Glomerular endothelial cell (primary cell): ENCODE measurements at places on chromosomes 16 and 17. TPM values are rescaled to one million over a fixed set of nuclear protein-coding genes. Genes with fewer than 3 reads are reported as not detected.

Gene MYL4
- total RNA-seq = 1.1 and 1.8 TPM in 2 replicates

Gene ZNF629
- total RNA-seq = 12.1 and 17.5 TPM in 2 replicates

GRCh38 chr17:9332132-9332494 is 243.5 kb downstream of the STX8 start:
- DNase-seq = no peak

- DNase-seq = no peak
Observed at GRCh38 chr16:352547-353403, at the start of gene AXIN1. Gene AXIN1, minus strand, starts transcription at chr16:352723. Its CDS starts 5,698 bp downstream, at chr16:347025.

DNA sequence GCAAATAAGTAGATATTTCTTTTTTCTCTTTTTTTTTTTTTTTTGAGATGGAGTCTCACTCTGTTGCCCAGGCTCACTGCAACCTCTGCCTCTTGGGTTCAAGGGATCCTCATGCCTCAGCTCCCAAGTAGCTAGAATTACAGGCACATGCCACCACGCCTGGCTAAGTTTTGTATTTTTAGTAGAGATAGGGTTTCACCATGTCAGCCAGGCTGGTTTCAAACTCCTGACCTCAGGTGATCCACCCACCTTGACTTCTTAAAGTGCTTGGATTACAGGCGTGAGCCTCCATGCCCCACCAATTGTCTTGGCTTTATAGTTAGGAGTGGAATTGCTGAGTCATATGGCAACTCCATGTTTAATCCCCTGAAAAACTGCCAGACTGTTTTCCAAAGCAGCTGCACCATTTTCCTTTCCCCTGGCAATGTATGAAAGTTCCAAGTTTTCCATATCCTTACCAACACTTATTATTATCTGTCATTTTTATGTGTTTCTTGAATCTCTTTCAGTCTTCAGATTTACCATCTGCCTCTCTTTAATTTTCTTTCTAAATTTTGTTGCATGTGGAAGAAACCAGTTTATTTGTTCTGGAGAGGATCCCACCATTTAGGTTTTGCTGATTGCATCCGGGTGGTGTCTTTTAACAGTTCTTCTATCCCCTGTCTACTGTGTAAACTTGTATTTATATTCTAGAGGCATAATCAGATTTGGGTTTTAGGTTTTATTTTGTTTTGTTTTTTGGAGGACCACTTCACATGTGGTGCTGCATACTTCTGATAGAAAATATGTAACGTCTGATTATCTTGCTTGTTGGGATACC is 9.9 kb upstream of the CES3 start:
- no peak for DNase-seq

Gene TRAF7
- 88.4 and 102 TPM in 2 replicates for total RNA-seq

DNA sequence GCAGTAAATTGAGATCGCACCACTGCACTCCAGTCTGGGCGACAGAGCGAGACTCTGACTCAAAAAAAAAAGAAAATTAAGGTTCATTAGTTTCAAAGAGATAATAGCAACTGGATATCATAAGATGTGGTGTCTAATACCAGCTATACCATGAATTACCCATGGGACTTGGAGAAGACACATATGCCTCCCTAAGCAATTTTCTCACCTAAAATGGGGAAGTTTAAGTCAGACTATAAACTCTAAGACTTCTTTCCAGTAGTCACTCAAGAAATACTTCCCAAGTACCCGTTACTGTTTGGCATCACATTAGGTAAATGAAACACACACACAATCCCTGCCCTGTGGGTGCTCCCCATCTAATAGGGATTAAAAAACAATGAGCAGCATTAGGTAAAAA is 22.6 kb downstream of the SMURF2 start:
- DNase-seq = no peak

- DNase-seq = no peak
Observed at GRCh38 chr17:68248891-68249290, 1.0 kb downstream of the AMZ2 start.

DNA sequence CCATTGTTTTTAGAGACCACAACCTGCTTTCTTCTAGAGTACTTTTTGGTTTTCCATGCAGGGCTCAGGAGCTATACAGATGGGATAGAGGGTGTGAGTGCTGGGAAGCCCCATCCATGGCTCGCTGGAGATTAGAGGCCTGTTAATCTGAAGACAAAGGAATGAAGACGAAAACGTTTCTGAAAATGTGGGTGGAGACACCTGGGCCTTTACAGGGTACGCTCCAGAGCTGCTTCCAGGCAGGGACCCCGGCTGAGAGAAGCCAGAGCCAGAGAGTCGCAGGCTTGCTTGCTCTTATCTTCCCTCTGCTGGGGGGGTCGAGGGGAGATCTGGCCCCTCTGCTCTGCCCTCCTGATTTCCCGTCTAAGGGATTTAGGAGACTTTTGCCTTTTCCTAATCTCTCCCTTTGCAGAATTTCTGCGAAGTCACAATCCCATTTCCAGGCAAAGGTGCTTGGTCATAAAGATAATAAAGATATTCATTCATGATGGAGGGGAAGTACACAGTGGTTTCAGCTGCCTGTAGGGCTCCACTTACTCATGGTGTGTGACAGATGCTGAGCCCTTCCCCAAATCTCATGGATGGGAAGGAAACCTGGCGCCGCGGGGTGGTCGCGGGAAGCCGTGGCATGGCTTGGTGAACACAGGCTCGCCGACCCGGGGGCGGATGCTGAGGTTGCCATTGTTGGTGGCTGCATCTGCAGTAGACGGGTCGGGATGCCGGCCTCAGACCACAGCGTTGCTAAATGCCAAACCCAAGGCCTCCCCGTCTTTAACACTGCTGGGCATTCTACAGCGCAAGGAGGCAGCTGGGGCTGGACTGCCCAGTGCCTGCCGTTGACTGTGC is 4.8 kb upstream of the SOCS3 start:
- DNase-seq = no peak

DNA sequence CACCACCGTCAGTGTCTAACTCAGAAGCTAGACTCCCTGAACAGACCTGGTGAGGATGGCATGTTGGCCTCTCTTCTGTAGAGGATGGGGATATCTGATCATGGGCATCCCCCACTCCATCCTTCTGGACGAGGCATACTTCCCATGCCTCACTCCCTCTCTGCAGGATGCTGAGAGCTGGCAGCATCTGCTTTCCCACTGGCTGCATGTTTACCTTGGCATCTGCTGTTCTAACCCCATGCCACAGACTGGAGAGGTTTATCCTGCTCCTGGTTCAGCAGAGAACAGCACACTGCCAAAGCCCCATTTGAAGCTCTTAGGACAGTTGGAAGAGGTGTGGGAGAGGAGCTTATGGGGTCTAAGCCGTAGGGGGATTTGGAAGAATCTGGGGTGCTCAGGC is 46.0 kb downstream of the YPEL2 start:
- no peak for DNase-seq

Gene SNAI3
- 0.12 TPM in 1 of 2 replicates, not detected in the other for total RNA-seq

- no peak for DNase-seq
Observed at GRCh38 chr17:77693776-77694175, 264.7 kb upstream of the TNRC6C start.

DNA sequence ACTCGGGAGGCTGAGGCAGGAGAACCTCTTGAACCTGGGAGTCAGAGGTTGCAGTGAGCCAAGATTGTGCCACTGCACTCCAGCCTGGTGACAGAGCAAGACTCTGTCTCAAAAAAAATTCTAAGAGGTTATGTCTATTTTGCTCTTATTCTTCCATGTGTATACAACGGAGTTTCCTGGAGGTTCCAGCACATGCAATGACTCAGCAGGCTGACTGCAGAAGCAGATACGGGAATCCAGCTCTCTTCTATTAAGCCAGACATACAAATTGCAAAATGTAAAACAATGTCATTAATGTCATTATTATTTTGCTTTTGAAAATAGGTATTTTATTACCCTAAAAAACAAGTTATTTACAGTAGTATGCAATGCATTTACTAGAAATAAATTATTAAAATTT is 18.4 kb downstream of the MIEF2 start:
- no peak for DNase-seq

DNA sequence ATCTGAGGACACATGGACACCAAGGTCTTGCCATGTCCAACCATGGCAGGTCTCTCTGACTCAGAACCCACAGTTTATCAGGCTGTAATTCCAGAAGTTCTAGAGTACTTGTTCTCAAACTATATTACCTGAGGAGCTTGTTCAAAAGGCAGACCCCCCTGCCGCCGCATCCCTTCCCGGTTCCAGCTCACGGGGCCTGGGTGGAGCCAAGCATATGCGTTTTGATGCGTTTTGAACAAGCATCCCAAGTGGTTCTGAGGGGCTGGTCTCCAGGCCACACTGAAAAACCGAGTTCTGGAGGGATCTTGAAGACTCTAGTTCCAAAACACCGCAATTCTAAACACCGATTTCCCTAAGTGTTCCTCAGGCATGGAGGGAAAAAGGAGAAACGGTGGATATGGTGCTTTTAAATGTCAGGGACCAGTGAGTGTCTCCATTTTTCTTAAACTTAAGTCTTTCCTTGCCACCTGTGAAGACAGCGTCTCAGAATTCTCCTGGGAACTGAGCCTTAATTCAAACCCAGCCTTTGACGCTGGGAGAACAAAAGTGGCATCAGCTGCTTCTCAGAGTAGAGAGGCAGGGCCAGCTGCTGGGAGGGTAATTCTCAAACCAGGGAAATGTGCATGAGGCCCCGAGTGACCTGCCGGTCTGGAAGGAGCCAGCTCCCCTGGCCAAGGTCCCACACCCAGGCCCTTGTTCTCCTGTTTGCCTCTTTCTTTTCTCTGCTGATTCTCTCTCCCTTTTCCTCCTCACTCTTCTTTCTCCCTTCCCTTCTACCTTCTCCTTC is 84.4 kb upstream of the PLCG2 start:
- peak; percentile 52 for DNase-seq

- no peak for DNase-seq
Observed at GRCh38 chr16:31093132-31093703, 1.4 kb downstream of the VKORC1 start.

Gene CD300LB
- total RNA-seq = not detected in 2 replicates

Gene RECQL5
- total RNA-seq = 15.0 and 28.1 TPM in 2 replicates

- DNase-seq = no peak
Observed at GRCh38 chr16:89601906-89602272, 11.6 kb upstream of the DPEP1 start.

DNA sequence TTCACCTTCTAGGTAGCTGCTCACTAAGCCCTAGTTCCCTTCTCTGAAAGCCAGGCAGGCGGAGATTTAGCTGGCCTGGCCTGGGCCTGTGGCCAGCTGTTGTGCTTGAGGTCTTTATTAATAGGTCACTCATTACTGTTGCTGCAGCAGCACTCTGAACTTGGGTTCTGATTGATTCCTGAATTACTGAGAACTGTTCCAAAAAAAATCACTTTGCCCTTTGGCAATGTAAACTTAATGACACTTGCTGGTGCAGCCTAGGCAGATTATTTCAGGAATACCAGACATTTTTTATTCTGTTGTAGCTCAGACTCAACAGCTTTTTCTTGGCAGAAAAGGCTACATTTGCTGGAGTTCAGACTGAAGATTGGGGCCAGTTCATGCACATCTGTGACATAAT is 2.7 kb downstream of the TOM1L1 start:
- DNase-seq = no peak

GRCh38 chr16:14041164-14041563 is 30.0 kb upstream of the MRTFB start:
- DNase-seq = no peak

Gene NPW
- total RNA-seq = 0.35 and 1.0 TPM in 2 replicates

Gene CBFA2T3
- 0.05 and 0.23 TPM in 2 replicates for total RNA-seq

Gene EFCAB5
- 0.53 TPM in 2 replicates for total RNA-seq

DNA sequence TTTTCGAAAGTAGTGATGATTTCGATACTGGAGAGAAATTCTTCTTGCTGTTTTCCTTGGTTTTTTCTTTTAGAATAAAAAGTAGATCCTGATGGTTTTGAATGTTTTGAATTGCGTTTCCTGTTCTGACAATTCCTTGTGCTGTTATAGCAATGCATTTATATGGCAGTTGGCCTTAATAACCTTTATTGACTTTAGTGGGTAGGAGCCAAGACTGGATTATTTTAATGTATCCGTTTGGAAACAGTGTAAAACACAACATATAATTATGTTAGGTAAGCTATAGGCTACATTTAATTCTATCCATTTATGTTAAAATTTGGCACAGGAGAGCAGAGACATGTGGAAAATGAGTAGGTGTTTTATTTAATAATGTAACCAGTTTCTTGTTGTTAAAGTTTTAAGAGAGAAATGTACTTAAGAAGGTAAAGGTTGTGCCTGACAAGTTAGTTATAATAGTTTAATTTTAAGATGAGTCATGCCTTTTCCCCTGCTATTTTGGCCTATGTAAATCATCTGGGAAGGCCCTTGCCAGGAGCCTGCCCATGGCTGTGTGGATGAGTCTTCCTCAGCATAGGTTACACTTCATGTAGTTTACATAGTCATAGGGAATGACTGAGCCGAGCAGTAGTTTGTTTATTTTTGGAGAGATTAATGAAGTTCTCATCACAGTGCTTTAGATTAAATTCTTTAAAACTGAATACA is 189.9 kb downstream of the FTO start:
- no peak for DNase-seq
